ENCODE measurements at places on chromosomes 6 and 20.

GRCh38 chr20:35742741-35743523 lies 872 bp upstream of the RBM39 start:
- DNase-seq = no peak

GRCh38 chr6:72476646-72477045 lies 145.2 kb upstream of the KCNQ5 start:
- DNase-seq = no peak

DNA sequence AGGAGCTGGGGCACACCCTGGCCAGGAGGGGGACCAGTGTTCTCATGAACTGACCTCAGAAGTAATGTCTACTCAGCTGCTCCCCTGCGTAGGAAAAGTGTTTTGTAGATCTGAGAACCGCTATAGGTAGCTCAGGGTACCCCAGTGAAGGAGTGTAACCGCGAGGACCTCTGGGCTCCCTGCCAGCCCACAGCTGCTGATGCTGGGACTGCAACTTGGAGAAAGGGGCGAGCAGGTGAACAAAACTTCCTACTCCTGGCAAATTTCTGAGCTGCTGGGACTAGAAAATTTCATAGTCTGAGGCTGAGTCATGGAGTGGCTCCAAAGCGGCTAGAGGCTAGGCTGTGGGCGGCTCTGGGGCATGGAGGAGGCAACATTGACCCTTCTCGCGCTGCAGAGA lies 51.9 kb downstream of the PYGB start:
- no peak for DNase-seq

- DNase-seq = no peak
Observed at GRCh38 chr6:110233770-110234374, 53.6 kb downstream of the CDC40 start.

GRCh38 chr6:132209351-132209750 lies 191.9 kb downstream of the MOXD1 start:
- no peak for DNase-seq

DNA sequence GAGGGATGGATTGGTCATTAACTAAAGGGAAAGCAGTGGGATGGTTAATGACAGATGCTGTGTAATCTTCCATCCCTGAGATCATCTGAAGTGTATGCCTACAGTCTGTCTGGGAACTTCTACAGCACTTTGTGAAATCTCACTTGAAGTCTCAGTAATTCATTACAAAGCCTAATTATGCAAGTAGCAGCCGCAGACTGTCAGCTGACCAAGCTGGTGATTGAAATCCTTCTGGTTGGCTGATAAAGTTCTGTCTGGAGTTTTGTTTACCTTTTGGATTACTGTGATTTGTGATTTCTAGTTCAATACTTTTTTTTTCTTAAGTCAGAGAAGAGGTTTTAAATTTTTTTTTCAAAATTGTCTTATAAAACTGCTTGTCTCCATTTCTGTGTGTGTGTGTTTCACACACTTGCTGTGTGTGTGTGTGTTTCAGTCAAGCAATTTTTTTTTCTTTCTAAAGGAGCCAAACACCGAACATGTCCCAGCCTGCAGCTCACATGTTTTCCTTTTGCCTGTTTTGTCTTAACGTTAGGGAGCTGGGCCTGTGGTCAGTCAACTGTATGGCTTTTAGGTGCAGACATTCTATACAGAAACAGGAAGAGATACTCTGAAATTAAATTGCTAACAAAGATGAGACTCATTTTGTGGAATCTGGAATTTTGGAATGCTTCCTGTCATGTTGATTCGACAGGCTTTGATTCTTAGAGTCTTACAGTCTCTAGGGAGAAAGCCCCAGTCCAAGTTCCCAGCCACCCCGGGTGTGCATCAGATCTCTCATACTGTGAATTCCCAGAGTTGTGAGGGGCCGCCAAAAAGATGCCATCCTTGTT lies 28.5 kb upstream of the ADGRF4 start:
- no peak for DNase-seq

GRCh38 chr6:32668226-32668747 lies 1.8 kb upstream of the HLA-DQB1 start:
- no peak for DNase-seq

GRCh38 chr6:12009180-12009685 lies 2.9 kb upstream of the HIVEP1 start:
- no peak for DNase-seq

GRCh38 chr20:37257988-37258387 lies 3.6 kb downstream of the GHRH start:
- no peak for DNase-seq

DNA sequence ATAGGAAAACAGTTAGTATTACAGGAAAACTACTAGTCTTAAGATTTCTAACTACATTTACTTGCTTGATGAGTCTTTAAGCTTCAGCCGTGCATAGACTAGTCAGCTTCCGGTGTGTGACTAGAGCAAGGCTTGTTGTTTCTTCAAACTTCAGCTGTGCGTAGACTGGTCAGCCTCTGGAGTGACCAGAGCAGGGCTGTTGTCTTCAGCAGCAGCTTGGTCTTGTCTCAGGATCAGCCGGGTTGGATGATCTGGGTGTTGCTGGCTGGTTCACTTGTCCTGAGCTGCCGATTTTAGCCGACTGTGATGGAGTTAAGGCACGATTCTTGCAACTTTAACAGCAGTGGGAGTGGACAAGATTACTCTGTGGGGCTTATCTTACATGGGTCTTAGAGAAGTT lies 44.7 kb downstream of the HLA-C start:
- no peak for DNase-seq

GRCh38 chr6:11793277-11793676 lies 14.7 kb upstream of the ADTRP start:
- no peak for DNase-seq

GRCh38 chr20:51369503-51369902 lies 173.0 kb downstream of the NFATC2 start:
- DNase-seq = no peak

Measured in tibial artery (tissue), 4 donors.